Right ventricle myocardium inferior (tissue), 1 donor: ENCODE measurements at places on chromosomes 6 and 20. TPM values are rescaled to one million over a fixed set of nuclear protein-coding genes. Genes with fewer than 3 reads are reported as not detected.
A peak's percentile ranks its signal among the peaks of the same experiment; 100 is the strongest.

TREM1 gene
- total RNA-seq = 1.2 TPM

RAB44 gene
- total RNA-seq = 0.08 TPM

BMP2 gene
- 2.3 TPM for total RNA-seq

SEMG1 gene
- not detected for total RNA-seq

TRIM10 gene
- not detected for total RNA-seq

FAM83B gene
- 1.8 TPM for total RNA-seq

DNA sequence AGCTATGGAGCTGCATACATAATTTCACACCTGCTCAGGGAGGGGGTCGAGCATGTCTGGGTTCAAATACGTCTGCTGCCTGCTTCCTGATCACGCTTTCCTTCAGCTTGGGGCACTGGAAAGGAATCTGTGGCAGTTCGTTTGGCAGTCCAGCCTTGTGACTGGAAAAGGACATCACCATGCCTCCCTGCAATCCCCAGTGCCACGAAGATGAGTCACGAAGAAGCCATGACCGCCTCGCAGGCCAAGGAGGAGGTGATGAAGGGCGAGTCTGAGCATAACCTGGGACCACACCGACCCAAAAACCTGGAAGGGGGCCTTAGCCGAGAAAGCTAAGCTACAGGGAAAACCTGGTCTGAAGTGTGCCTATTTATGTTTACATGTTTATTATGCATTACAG, 13.1 kb downstream of the JAG1 start:
- no peak for DNase-seq

DNA sequence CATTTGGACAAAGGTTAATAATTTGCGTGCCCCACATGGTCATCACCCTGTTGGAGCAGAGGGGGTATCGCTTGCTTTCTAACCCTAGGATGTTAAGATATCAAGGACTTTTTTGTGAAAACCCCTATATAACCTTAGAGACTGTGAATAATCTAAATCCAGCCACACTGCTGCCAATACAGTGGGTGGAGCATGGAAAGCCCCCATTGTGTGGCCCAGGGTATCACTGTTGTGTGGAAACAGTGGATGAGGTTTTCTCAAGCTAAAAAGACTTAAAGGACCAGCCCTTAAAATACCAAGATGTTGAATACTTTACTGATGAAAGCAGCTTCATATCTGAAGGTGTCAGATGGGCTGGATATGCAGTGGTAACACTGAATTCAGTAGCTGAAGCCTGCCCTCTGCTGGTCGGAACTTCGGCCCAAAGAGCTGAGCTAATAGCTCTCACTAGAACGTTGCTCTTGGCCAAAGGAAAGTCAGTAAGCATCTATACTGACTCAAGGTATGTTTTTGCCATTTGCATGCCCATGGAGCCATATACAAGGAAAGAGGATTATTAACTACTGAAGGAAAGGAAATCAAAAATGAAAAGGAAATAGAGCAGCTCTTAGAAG, 695.2 kb downstream of the PHF3 start:
- peak; percentile 67 for DNase-seq

DNA sequence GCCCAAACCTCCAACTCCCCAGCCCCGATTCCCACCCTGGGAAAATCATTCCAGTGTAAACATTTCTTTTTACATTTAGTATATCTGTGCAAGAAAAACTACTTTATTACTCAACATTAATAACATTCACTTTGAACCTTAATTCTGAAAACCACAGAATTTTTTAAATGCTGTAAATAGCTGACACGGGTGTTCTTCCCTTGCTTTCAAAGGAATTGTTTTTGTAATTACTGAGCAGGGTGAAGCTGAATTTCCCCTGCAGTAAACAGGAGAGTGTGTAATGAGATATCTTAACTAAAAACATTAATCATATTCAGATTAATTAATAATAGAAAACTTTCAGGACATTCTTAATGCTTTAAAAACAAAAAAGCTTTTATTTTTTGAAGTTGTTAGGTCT, 99.3 kb upstream of the CITED2 start:
- no peak for DNase-seq

- no peak for DNase-seq
These were observed 91.3 kb downstream of the FILIP1 start for GRCh38 chr6:75402296-75402695.

DNA sequence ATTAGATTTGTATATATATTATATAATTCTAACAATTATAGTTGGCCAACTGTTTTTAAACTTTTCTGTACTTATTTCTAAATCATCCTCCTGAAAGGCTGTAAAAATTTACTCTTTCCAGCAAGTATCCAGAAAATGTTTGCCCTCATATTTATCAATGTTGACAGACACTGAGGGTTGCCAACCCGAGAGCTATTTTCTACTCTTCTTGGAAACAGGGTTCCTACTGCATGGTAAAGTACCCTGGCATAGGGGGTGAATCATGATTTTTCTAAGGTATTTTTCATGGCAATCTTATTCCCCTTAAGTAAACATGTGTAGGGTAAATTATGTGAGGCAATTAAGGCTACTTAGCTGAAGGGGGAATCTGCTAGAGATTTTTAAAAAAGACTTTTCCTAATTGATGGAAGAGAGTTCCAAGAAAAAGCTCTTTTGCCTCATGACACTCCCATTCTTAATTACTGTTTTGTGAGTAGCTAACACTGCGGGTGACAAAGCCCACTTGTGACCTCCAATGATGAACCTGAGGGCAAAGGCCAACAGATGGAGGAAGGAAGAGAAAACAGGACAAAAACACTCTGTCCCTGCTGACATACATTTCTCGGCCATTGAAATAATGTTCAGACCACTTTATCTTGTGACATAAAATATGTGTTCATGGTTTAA, 37.9 kb downstream of the GPX5 start:
- no peak for DNase-seq

DNA sequence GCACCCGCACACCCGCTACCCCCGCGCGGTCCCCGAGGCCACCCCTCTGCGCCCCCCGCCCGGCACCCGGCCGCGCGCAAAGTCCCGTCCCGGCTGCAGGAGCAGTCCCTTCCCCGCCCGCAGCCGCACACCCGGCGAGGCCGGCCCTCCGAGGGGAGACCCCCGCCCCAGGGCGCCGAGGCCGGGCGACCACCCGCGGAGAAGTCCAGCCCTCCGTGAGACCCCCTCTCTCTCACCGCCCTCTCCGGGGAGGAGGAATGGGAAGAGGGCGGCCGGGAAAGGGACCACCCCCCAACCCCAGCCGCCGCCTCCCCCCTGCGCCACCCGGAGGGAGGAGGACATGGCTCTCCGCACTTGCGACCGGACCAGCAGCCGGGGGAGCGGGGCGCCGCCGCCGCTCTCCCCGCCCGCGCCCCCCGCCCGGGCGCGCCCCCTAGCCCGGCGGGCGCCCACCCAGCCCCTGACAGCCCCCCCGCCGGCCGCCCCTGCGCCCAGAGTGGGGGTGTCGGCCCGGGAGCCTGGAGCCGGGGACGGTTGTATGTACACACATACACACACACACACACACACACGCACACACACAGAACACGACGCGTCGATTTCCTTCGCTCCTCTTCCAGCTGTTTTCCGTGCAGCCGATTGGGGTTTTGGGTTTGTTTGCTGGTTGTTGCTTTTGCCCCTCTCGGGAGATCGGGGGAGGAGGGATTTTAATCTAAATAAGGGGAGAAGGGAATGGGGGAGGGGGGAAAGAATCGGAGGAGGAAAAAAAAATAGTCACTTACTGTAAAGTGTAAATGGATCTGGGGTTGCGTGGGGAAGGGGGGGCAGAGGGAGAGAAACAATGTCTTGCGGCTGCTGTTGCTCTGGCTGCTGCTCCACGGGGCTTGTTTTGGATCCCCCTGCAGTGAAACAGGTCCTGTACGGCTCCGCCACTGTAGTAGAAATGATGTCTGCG, at the start of gene ATXN1:
Gene ATXN1, minus strand, starts transcription at position 945 of the 955 bp plus-strand sequence.
- peak; percentile 83 for DNase-seq

- no peak for DNase-seq
These were observed 96.4 kb downstream of the AIG1 start for GRCh38 chr6:143157131-143157530.

DNA sequence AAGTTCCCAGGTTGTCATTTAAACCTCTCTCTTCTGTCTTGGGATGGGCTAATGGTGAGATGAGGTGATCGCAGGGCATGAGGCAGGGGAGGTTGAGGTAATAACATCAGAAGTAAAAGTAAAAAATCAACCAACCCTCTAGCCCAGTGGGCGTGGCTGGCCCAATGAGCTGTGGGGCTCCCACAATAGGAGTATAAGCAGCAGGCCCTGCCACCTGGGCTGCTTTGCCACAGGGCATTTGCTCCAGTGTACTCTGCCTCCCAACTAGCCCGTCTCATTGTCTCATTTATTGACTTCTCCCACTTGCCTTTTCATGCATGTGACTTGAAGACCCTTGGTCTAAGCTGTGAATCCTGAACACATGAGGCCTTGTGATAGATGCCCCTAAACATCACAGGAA, 62.8 kb downstream of the PHACTR3 start:
- DNase-seq = no peak

- DNase-seq = no peak
These were observed 19.9 kb downstream of the SLC2A4RG start for GRCh38 chr20:63759377-63759901.

DNA sequence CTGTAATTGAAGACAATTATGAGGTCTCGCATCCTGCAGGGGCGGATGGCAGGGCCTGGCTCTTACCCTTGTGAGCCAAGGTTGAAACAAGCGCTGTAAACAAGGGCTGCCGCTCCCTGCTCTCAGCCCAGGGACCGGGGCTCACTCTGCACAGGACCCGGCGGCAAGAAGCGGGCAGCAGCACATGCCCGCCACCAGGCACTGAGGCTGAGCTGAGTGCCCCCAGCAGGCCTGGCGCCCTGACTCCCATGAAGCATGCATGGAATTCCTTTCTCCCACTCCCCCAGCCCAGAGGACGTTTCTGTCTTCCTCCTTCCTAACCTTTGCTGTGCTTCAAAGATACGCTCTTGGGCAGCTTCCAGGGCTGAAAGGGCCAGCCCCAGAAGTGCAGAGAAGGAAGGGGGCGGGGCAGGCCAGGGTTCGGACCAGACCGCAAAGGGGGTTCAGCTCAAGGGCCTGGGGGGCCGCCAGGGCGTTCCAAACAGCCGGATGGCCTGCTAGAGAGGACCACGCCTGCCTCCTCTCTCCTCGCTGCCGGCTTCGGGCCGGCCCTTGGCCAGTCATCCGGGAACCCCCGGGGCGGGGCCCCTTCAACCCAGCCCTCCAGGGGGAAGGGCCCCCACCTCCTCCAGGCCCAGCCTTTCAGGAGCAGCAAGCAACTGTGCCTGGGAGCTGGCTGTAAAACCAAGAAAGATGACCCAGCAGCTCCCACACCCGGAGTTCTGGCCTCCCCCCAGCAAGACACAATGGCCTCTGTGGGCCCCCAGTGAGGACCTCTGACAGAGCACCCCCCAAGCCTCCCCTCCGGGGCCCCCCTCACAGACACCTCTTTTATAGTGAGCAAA, 109.9 kb downstream of the NOL4L start:
- peak; percentile 94 for DNase-seq

DNA sequence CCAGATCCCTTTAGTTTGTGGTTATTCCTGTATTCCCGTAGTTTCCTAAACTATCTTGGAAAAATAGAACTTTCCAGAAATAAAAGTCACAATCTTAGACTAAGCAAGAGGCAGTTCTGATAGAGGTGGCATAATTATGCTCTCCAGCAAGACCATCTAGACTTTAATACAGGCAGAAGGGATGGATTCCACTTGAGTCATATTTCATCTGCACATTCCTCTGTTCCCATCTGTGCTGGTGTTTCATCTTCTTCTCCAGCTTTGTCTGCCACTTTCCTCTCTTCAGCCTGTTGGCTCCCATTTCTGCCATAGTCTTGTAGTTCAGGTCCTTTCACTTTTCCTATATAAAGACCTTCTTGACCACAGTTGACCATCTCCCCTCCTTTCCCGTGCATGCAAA, 102.9 kb downstream of the SOBP start:
- no peak for DNase-seq
